NCI-H774 (cell line): ENCODE measurements at places on chromosomes 5 and 9.

- no peak for DNase-seq
Measured at GRCh38 chr5:56088967-56089829, 94.4 kb upstream of the IL6ST start.

DNA sequence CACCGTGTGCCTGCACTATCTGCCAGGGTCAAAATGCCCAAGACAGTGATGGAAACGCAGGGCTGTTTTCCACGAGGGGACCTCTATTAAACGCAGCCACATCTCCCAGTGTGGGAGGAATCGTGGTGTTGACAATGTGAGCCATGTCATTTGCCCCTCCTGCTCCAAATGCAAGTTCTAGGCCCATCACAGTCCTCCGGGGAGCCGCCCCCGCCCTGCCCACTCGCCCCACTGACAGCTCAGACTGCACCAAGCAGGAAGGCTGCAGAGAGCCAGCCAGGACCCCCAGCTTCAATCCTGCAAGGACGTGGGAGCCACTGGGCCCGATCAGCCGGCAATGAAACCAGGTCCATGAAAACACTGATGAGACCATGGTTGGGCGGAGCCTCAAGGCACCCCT lies 85.9 kb downstream of the VAV2 start:
- no peak for DNase-seq

DNA sequence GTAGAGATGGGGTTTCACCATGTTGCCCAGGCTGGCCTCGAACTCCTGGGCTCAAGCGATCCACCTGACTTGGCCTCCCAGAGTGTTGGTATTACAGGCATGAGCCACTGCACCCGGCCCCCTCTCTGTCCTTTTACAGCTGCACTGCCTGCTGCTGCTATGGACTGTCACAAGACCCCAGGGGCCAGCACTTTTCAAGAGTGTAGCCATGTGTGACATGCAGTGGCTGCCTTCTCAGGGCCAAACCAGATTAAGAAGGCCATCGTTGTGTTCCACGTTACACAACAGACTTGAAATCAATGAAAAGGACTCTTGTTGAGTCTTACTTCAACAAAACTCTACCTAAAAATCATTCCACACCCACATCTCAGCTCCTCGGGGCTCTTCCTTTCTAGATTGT lies 78.9 kb upstream of the ICE1 start:
- DNase-seq = no peak

- DNase-seq = no peak
Measured at GRCh38 chr5:125286271-125286670, 539.8 kb upstream of the ZNF608 start.

GRCh38 chr5:89087551-89088318 lies 204.8 kb upstream of the MEF2C start:
- DNase-seq = no peak

DNA sequence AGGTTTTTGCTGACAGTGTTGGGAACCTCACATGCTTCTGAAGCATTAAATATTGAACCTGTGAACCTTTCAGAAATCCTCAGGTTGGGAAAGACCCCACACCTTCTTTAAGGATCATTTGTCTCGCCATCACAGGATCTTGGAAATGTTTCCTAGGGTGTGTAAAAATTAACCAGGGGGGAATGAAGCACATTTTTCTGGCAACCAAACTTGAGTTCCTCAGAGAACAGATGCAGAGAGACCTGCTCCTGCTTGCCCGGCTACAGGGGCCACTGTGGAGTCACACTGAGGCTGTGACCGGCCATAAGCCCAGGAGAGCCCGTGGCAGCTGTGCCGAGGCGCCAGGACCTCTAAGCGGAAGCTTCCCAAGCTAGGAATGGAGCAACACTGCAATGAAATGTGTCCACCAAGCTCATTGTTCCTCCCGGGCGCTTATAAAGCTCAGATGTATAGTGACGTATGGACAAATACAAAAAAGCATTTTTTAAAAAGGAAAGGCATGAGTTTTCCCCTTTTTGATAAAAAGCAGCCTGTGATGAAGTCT lies 7.7 kb downstream of the CXCL14 start:
- no peak for DNase-seq

DNA sequence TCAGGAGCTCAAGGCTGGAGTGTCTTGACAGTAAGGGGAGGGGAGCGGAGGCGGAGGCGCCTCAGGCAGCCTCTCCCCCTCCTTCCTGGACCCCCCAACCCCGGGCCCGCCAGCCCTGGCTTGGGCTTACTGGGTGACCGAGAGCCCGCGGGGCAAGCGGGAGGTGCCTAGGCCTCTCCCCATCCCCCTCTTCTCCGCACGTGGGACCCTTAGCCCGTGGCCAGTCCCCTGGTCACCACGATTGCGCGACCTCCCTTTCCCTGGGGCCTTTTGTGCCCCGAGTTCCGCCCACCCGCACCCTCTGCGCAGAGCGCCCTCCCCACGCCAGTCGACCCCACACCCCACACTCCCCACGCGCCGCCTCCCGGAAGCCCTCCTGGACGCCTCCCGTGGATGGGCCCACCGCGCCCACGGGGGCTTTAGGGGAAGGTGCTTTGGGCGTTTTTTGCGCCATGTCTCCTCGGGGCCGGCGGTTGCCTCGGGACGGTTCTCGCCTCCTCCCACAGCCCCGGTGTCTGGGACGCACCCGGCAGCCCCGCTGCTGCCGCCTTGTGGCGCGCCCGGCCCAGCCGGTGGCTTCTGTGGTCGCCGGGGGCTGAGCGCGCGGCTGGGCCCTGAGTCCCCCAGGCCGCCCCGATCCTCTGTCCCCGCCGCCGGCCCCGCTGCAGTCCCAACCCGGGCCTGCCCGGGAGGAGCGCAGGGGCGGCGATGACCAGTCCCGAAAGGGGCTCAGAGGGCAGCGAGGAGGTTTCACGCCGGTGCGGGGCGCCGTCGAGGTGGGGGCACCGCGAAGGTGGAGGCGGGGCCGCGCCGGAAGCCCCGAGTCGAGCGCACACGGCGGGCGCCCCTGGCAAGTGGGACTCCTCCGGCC lies 3.2 kb downstream of the TOR4A start:
- no peak for DNase-seq

GRCh38 chr9:77885104-77885672 lies 146.4 kb downstream of the GNAQ start:
- DNase-seq = no peak

DNA sequence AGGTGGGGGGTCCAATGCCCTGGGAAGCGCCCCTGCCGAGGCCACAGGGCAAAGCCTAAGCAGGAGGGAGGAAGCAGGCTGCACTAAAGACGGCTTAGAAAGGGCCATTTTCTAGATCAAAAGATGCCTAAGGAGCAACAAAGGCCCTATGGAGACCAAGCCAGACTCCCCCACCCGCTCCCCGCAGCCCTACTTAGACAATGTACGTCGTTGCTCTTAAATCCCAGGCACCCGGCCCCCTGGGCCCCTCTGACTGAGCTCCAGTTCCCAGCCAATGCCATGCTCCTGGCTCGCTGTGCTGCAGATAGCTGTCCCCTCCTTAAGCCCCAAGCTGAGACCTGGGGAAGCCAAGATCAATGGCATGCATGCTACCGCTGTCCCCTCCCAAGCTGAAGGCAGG lies 10.3 kb downstream of the IPPK start:
- no peak for DNase-seq

GRCh38 chr9:88237479-88237961 lies 99.2 kb upstream of the SPATA31C2 start:
- no peak for DNase-seq

- no peak for DNase-seq
Measured at GRCh38 chr5:65796269-65796668, 74.3 kb downstream of the NLN start.

DNA sequence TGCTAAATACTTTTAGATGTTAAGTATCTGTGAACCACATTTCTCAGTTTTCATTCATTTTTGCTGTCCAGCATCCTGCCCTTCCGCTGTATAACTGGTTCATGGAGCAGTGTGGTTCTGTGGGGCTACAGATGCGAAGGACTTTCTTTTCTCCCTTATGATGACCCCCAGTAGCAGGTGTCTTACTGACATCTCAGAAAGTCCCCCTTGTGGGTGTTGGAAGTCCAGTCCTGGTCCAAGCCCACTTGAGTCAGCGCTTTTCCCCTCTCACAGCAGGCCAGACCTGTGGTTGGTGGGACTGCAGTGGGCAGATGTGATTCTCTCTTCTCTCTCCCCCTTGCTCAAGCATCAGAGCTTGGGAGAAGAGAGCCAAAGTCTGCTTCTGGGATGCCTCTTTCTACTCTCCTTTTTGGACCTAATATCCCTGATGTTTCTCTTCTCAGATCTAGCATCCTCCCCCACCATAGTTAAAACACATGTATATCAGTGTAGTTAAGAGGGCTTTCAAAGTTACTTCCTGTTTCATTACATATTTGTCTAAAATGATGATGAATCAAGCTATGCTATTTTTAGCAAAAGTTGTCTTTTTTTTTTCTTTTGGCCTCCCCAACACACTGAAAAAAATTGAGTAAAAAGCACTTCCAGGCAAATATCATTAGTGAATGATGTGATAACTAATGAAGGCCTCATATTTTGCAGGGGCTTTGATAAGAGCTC lies 119.5 kb upstream of the ZNF618 start:
- no peak for DNase-seq

DNA sequence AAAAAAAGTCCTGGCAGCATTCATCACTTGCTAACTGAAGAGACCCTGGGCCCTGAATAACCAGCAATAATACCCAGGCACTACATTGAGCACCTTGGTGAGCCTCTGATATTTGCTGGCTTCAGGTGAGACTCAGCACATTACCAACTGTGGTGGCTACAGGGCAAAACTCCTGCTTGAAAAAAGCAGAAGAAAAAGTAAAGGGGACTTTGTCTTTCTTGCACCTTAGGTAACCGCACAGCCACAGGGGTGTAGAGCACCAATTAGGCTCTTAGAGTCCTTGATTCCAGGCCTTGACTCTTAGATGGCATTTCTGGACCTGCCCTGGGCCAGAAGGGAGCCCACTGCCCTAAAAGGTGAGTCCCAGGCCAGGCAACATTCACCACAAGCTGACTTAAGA lies 269.5 kb downstream of the AUH start:
- DNase-seq = no peak

DNA sequence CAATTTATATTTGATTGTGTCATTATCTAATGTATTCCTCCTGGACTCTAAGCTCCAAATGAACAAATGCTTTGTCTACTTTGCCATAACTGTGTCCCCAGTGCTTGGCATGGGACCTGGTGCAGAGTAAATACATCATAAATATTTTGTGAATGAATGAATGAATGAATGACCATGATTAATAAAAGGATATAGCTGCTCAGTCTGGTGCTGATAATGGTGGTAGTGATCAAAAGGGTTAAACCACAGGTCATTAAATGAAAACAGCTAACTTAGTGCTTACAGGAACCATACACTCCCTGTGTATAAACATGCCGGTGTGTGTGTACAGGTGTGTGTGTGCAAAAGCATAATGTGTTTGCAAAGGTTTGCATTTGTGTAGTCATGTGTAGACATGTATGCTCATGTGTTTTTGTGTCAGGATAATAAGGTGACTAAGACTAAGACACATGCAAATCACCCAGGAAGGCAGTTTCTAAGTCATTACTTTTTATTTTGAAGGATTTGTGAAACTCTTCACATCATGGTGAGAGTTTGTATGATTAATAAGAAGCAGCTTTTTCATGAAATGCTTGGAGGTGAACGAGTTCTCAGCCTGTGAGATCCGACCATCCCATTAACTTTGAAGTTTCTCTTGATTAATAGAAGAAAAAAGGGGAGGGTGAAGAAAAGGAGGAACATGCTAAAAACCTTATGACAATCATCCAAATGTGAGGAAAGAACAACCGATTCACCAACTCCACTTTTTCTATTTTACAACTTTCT lies 24.6 kb downstream of the SPARC start:
- no peak for DNase-seq

DNA sequence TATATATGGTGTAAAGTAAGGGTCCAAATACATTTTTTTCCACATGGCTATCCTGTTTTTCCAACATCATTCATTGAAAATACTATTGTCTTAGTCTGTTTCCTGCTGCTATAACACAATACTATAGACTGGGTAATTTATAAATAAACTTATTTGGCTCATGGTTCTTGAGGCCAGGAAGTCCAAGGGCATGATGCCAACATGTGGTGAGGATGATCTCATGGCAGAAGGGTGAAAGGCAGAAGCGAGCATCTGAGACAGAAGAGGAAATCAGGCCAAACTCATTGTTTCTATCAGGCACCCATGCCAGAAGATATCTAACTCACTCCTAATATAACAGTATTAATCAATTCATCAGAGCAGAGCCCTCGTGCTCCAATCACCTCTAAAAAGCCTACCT lies 42.6 kb downstream of the ANKRD55 start:
- no peak for DNase-seq

DNA sequence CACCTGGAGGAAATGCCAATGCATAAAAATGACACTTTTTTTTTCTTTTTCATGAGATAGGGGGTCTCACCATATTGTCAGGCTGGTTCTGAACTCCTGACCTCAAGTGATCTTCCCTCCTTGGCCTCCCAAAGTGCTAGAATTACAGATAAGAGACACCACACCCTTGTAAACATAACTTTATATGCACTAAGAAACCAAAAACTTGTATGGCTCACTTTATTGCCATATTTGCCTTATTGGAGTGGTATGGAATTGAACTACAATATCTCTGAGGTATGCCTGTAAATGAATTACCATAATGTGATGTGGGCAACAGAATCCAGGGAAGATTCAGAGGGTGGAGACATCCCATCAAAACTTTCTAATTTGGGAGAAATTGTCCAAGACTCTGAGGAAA lies 113.9 kb downstream of the UGCG start:
- DNase-seq = no peak

- no peak for DNase-seq
Measured at GRCh38 chr9:76732341-76732958, 31.8 kb upstream of the PCA3 start.

- DNase-seq = no peak
Measured at GRCh38 chr5:88483964-88484672, 215.5 kb upstream of the TMEM161B start.

DNA sequence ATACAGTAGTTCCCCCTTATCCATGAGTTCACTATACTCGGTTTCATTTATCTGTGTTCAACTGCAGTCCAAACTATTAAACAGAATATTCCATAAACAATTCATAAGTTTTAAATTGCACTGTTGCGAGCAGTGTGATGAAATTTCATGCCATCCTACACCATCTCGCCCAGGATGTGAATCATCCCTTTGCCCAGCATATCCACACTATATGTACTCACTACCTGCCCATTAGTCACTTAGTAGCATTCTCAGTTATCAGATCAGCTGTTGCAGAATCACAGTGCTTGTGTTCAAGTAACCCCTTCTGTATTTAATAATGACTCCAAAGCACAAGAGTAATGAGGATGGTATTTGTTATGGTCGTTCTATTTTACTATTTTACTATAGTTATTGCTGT lies 51.5 kb downstream of the SHOC1 start:
- DNase-seq = no peak

GRCh38 chr5:2738156-2738699 lies 13.2 kb downstream of the IRX2 start:
- peak; percentile 80 for DNase-seq
